Hepatocyte (in vitro differentiated cells): ENCODE measurements at places on chromosomes 13 and 19. TPM values are rescaled to one million over a fixed set of nuclear protein-coding genes. Genes with fewer than 3 reads are reported as not detected.

DNA sequence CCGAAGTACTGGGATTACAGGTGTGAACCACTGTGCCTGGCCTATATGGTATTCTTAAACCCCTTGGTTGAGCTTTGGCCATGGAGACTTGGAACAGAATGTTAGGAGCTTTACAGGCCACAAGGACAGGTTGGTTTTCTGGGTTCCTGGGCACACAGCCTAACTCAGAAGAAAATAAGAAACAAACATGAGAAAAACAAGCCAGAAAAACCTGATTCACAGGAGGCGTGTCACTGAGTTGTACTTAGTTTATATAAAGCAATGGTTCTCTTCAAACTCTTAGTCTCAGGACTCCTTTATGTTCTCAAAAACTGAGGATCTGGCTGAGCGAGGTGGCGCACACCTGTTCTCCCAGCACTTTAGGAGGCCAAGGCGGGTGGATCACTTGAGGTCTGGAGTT, 125.1 kb upstream of the SPATA13 start:
- DNase-seq, result no peak
- H3K4me1 ChIP-seq, result peaks cover 38% of the 10 kb centered on the region
- no peak overlapping the region for H3K27ac ChIP-seq
- no peak overlapping the region for H3K4me3 ChIP-seq

GRCh38 chr19:36101550-36102327, 9.2 kb upstream of the OVOL3 start:
- no peaks in the 10 kb centered on the region for H3K36me3 ChIP-seq
- H3K4me3 ChIP-seq, result no peak overlapping the region
- no peaks in the 10 kb centered on the region for H3K27me3 ChIP-seq
- H3K27ac ChIP-seq, result no peak overlapping the region
- no peak for DNase-seq

DNA sequence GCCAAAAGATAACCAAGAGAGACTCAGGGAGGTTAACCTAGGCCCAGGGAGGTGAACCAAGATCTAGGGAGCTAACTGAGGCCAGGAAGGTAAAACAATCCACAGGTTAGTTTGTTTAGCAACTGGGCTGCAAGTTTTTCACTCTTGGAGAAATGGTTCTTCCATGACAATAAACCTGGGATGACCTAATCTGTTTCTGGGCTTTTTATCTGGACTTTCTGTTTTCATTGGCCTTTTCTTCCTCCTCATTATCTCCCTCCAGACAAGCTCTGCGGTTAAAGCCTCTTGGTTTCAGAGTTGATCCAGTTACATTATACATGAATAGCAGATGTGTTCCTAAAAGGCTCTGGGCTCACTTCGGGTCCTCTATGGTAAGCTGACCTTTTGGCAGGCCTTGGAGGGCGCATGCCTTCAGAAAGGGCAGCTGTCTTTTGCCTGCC, 44.2 kb downstream of the PCDH8 start:
- DNase-seq, result no peak
- no peak overlapping the region for H3K4me3 ChIP-seq
- no peak overlapping the region for H3K27ac ChIP-seq
- H3K27me3 ChIP-seq, result no peaks in the 10 kb centered on the region
- H3K36me3 ChIP-seq, result no peaks in the 10 kb centered on the region

- H3K36me3 ChIP-seq, result no peaks in the 10 kb centered on the region
- H3K27me3 ChIP-seq, result no peaks in the 10 kb centered on the region
- H3K4me3 ChIP-seq, result no peak overlapping the region
- DNase-seq, result no peak
- H3K27ac ChIP-seq, result no peak overlapping the region
- H3K4me1 ChIP-seq, result no peaks in the 10 kb centered on the region
Observed at GRCh38 chr19:29422486-29423085, 103.2 kb upstream of the VSTM2B start.

- no peak overlapping the region for H3K4me3 ChIP-seq
- no peak for DNase-seq
- no peaks in the 10 kb centered on the region for H3K36me3 ChIP-seq
- peaks cover 17% of the 10 kb centered on the region for H3K4me1 ChIP-seq
Observed at GRCh38 chr19:3609779-3610719, 3.4 kb upstream of the TBXA2R start.

DNA sequence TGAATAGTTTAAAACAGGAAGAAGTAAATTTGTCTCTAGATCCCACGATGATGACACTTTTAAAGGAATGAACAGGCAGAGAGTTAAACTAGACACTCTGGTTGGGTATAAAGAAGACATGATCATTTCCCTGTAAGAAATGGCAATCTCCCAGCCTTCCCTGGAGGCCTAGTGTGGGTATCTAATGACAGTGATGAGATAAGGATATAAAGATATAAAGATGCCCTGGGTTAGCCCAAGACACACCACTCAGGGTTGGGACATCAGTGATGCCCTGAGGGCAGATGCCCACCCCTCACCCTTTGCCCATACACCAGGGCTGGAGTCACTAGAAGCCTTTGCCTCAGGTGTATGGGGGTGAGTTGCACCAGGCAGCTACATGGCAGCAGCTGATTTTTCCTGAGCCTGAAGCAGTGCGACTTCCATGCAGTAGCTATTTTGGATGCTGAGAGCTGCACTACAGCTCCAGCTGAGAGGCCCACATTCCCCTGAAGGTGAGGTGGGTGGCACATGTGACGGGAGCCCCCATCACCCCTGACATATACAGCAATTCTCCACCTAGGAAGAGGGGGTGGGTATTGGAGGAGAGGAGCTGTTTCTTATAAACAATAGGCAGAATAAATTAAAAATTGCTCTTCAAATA, 177.5 kb downstream of the NDFIP2 start:
- no peak for DNase-seq
- no peaks in the 10 kb centered on the region for H3K27me3 ChIP-seq
- H3K4me1 ChIP-seq, result peaks cover 5% of the 10 kb centered on the region
- no peaks in the 10 kb centered on the region for H3K36me3 ChIP-seq
- H3K4me3 ChIP-seq, result no peak overlapping the region

DNA sequence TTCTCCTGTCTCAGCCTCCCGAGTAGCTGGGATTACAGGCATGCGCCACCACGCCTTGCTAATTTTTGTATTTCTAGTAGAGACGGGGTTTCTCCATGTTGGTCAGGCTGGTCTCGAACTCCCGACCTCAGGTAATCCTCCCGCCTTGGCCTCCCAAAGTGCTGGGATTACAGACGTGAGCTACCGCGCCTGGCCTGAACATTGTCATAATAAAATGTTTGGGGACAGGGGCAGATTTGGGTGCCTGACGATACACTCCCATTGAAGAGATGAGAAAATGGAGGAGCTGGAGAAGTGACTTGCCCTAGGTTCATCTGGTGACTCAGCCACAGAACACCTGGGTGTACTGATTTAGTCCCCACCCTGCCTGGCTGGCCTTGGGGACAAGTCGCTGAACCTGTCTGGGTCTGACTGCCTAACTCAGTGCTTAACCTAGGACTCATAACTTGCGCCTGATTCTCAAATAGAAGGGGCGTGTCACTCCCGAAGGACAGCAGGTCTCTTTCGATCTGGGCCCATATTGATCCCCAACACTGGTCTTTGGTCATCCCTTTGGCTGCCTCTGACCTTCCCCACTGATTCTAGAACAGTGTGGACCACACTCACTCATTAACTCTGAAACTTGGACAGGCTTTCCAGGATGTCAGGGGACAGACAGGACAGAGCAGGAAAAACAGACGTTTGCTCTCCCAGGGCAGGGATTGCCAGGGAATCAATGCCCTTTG, 7.6 kb upstream of the BICRA start:
- peak; percentile 59 for DNase-seq
- peak overlapping the region; percentile 85 for H3K27ac ChIP-seq
- no peaks in the 10 kb centered on the region for H3K27me3 ChIP-seq
- H3K4me1 ChIP-seq, result peaks cover 12% of the 10 kb centered on the region
- no peaks in the 10 kb centered on the region for H3K36me3 ChIP-seq

DNA sequence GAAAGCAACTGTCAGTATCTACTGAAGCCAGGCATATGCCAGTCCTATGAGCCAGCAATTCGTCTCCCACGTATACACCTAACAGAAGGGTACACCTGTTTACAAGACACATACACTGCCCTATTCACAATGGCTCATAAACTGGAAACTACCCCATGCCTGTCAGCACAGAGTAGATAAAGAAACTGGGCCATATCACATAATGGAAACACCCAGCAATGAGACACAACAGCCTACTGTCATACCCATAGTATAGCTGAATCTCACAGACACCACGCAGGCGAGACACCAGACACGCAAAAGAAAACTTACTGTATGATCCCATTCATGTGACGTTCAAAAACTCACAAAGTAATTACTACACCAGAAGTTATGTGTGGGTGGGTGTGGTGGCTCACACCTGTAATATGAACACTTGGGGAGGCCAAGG, 15.7 kb downstream of the NOSIP start:
- H3K36me3 ChIP-seq, result no peaks in the 10 kb centered on the region
- H3K27ac ChIP-seq, result no peak overlapping the region
- DNase-seq, result no peak
- peaks cover 18% of the 10 kb centered on the region for H3K4me1 ChIP-seq
- no peak overlapping the region for H3K4me3 ChIP-seq

- peaks cover 15% of the 10 kb centered on the region for H3K4me1 ChIP-seq
- DNase-seq, result peak; percentile 90
- no peaks in the 10 kb centered on the region for H3K36me3 ChIP-seq
- no peak within 1 kb of the TSS for H3K27ac ChIP-seq
- H3K4me3 ChIP-seq, result peak within 1 kb of the TSS; percentile 26
Observed at GRCh38 chr19:46495786-46496099, at the start of gene PNMA8B. TSS of gene PNMA8B (minus strand) at chr19:46495867. CDS start at chr19:46495465, 402 bp downstream.

The CGB3 gene
- not detected in 2 replicates for polyA plus RNA-seq

The UBE2S gene
- polyA plus RNA-seq, result 105 and 116 TPM in 2 replicates
